CD4-positive, alpha-beta T cell (primary cell): ENCODE measurements at places on chromosomes 6 and 20.
A peak's percentile ranks its signal among the peaks of the same experiment; 100 is the strongest.

DNA sequence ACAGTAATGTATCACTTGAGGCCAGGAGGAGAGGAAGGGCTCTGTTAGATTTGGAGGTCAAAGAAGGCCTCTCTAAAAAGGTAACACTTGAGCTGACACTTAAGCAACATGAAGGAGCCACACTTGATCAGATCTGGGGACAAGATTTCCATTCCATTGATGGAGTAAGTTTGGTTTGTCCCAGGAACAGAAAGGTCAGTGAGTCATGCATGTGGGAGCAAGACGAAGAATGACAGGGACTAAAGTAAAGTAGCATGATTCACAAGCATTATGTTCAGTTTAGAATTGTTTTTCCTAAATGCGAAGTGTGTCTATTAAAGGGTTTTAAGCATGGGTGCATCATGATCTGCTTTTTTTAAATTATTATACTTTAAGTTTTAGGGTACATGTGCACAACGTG is 47.4 kb downstream of the COL21A1 start:
- DNase-seq, result no peak

- no peak for DNase-seq
Measured at GRCh38 chr6:17622144-17622543, 22.0 kb downstream of the FAM8A1 start.

GRCh38 chr6:121305957-121306607 is 28.2 kb downstream of the TBC1D32 start:
- DNase-seq, result no peak

DNA sequence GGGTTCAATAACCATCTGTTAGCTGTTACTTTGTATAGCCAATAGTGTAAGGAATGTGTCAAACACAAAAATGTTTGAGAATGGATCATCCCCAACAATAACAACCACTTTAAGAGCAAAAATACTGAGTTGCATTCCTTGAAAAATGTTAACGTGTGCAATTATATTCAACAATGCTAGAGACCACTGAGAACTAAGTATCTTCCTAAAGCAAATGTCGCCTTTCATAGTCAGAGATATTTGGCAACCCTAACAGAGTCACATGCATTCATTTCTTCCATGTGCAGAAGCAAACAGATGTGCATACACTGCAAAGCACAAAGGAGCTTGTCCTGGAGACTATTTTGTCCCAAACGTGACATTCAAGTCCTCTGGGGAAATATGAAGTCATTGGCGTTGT is 448.6 kb downstream of the GJA1 start:
- no peak for DNase-seq

GRCh38 chr6:43271103-43271815 is 26.8 kb upstream of the SLC22A7 start:
- no peak for DNase-seq

DNA sequence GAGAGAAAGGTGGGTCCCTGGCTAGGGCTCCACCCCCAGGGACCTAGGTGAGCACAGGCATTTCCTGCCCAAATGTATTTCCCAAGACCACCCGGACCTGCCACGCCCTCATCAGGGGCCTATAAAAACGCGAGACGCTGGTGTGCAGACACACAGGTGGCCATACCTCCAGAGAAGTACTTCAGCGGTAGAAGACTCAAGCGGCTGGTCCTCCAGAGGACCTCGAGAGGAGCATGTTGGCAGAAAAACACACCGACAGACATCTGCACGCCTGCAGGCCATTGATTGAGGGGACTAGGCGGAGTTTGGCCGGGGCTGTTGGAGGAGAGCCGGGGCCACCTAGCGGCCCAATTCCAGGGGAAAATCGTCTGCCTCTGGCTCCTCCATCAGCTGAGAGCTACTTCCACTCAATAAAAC is 695.8 kb upstream of the MMS22L start:
- peak; percentile 3 for DNase-seq

DNA sequence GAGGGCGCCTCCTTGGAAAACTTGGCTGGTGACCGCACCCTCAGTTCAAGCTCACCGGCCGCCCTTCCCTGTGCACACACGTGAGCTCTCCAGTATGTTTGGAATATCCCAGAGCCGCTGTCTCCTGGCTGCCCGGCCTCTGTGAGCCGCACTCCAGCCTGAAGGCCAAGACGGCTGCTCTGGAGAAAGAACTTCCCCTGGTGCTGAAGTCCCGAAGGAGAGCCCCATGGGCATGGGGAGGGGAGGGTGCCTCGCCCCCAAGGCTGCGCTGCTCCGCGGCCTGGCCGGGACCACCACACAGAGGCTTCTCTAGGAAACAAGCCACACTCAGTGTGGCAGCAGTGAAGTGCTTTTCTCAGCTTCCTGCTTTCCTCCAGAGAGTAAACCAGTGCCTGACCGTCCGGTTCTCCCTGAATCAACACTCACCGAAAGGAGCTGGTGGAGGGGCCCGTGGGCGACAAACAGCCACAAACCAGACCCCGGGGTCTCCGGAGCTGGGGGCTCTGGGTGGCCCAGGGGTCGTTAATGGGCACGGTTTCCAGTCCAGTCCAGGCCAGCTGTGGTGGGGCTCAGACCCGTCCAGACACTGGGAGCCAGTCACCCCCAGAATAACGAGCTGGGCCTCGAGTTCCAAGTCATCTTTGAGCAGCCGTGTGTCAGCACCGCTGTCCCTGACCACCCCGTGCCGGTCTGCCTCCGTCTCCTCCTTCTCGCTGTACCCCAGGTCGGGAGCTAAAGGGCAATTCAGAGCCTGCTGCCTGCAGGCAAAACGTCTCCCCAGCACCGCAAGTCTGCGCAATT is 87.4 kb upstream of the BHLHE23 start:
- no peak for DNase-seq

- no peak for DNase-seq
Measured at GRCh38 chr6:144853603-144854002, 568.5 kb downstream of the UTRN start.

- no peak for DNase-seq
Measured at GRCh38 chr6:129969064-129969463, 49.3 kb upstream of the L3MBTL3 start.

GRCh38 chr6:134015719-134016557 is 36.5 kb downstream of the SLC2A12 start:
- DNase-seq, result no peak

- no peak for DNase-seq
Measured at GRCh38 chr6:94065707-94066337, 646.5 kb upstream of the EPHA7 start.

DNA sequence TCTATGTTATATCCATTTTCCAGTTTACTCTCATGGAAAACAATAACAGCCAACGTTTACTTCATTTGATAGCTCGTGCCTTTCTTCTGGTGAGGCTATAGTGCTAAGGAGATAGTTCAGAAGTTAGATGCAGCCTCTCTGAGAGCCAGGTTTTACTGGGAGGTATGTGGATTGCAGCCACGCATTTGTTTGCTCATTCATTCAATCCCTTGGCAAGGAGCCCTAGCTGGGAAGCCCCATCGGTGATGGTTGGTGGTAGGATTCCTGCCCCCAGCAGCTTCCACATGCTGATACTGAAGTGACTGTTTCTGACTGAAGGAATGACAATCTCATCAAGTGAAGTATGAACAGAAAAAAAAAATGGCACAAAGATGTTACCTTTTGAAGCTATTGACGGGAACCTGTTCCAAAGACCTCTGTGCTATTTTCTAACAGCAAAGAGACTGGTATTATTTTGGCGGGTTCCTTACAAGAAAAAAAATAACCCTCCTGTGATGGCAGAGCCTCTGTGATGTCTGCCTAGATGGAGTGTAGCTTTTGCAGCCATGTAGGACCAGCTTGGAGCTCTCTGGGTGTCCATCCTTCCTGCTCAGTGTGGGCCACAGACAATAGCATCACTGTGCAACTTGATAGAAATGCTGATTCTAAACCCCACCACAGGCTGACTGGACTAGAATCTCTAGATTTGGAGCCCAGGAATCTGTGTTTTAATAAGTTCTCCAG is 30.6 kb downstream of the SNAP25 start:
- no peak for DNase-seq

GRCh38 chr20:20334489-20334888 is 33.4 kb upstream of the INSM1 start:
- DNase-seq, result no peak

DNA sequence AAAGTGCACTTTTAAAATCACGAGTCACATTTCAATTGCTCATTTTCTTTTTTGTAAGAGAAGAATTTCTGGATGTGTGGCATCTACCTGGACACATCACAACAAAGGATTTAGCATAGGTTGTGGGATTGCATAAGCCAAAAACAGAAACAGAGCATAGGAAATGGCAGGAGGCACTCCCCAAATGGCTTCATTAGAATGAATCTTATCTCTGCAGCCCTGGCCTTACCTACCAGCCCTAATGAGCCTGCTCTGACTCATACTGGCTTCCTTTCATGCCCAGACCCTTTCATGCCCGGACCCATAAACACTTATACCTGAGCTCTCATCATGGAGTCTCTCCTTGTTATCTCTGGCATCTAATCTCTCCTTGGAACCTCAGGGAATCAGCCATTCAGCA is 23.9 kb upstream of the SPTLC3 start:
- DNase-seq, result no peak

DNA sequence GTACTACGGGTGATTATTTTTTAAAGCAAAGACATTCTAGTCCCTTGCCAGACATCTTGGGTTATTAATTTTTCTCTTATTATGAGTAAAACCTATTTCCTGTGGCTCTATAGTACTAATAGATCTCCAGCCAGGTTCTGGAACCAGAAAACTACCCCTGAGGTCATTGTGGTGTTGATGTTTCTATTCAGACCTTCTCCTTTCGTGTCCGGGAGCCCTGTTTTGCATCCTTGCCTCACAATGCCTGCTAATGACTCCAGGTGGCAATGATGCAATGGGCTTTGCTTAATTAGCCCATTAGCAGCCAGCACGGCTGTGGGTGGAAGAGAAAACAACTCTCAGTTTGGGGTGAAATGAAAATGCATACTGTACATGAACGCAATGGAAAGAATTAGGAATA is 62.9 kb upstream of the ARG1 start:
- DNase-seq, result no peak

DNA sequence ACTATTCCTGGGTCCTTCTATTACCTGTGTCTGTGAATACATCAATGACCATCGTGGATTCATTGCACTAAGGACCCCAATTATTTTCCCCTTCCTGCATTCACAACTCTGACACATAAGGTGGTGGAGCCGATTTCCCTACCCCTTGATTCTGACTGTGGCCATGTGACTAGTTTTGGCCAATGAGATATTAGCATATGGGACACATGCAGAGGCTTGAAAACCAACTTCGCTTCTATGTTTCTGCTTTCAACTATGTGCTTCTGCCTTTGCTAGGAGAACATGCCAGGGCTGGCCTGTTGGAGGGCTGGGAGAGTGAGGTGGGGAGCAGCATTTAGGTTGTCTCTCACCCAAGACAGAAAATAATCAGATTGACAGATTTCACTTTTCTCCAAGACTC is 483.1 kb upstream of the JAG1 start:
- DNase-seq, result no peak

DNA sequence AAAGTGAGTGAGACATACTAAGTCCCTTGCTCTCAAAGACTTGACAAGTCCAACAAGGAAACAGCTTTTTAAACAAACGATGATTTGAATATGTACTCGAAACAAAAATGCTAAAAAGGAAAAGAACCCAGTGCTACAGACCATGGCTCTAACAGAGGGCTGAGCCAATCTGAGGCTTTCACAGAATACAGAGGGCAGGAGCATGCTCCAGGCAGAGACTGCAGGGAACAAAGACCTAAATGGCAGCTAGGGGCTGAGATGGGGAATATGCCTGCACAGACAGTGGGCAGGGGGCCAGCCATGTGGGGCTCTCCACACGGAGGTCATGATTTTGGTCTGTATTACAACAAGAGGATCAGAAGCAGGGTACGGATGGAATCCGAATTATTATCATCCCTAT is 31.1 kb upstream of the C6orf118 start:
- DNase-seq, result no peak

DNA sequence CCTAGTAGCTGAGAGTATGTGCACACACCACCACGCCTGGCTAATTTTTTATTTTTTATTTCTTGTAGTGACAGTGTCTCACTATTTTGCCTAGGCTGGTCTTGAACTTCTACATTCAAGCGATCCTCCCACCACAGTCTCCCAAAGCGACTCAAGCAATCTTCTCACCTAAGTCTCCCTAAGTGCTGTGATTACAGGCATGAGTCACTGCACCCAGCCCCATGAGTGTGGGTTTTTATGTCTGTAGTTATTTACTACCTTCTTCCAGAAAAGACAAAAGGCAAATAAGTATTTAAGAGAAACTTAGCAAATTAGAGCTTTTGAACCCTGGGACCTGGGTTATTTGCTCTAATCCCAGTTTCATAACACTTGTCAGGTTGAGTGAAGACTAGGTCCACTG is 92.3 kb upstream of the HCRTR2 start:
- no peak for DNase-seq

- no peak for DNase-seq
Measured at GRCh38 chr6:106702046-106702445, 72.7 kb downstream of the QRSL1 start.

- no peak for DNase-seq
Measured at GRCh38 chr6:129212081-129212480, 329.1 kb downstream of the LAMA2 start.

DNA sequence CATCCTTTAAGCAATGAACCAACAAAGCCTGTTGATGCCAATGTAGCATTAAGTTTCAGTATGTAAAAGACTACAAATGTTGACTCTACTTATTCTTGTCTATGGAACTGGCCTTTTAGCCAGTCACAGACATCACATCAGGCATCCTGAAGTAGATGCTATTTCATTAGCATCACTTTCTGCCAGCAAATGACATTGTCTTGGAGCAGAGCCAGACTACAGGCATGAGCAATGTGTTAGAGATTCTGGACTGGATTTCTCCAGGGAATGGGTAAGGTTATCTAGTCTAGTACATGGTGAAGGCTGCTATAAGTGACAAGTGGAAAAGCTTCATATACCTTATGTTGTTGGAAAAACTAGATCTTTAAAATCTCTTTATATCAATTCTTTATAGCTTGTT is 142.9 kb downstream of the ADGRB3 start:
- no peak for DNase-seq

- no peak for DNase-seq
Measured at GRCh38 chr6:79544299-79544927, 7.2 kb upstream of the LCA5 start.

DNA sequence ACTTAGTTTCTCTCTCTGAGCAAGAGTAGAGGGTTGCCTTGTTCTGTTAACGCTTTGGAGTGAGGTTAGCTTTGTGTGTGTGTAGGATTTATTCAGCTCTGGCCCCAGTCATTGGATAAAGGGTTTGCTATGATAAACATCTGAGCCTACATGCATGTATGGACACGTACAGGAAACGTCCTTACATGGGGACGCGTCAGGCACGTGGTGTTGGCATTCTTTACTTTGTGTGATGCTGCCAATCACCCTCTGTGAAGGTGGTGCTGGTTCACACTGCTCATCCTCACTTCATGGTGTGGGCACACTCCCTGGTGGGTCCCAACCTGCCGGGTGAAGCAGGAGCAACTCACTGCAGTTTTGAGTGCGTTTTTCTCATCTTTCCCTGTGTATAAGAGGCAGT is 53.4 kb upstream of the CD93 start:
- no peak for DNase-seq
